ENCODE measurements at places on chromosomes 6 and 20. TPM values are rescaled to one million over a fixed set of nuclear protein-coding genes. Genes with fewer than 3 reads are reported as not detected.

RAET1L gene
- total RNA-seq = 0.47 TPM

POU3F2 gene
- not detected for total RNA-seq

HLA-DMB gene
- 2.3 TPM for total RNA-seq

SH3BGRL2 gene
- 0.29 TPM for total RNA-seq

TPX2 gene
- total RNA-seq = 110 TPM
